GM04503 (cell line): ENCODE measurements at places on chromosomes 2 and 18.
A peak's percentile ranks its signal among the peaks of the same experiment; 100 is the strongest.

DNA sequence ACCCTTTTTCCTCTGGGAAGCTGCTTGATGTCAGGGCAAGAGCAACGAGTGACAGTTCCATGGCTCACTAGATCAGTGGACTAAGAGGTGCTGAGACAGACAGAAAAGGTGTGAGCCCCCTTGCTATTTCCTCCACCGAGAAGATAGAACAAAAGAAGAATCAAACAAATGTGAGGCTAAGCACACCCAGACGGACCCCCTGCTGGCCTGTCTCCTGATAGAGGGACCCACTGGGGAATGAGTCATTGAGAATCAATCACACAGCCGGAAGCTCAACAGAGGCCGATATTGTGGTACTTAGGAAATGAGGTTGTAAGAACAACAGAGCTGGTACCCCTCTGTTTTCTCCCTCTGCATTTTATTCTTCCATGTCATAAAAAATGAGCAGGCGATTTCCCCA, 89.8 kb upstream of the TEX51 start:
- DNase-seq, result no peak

DNA sequence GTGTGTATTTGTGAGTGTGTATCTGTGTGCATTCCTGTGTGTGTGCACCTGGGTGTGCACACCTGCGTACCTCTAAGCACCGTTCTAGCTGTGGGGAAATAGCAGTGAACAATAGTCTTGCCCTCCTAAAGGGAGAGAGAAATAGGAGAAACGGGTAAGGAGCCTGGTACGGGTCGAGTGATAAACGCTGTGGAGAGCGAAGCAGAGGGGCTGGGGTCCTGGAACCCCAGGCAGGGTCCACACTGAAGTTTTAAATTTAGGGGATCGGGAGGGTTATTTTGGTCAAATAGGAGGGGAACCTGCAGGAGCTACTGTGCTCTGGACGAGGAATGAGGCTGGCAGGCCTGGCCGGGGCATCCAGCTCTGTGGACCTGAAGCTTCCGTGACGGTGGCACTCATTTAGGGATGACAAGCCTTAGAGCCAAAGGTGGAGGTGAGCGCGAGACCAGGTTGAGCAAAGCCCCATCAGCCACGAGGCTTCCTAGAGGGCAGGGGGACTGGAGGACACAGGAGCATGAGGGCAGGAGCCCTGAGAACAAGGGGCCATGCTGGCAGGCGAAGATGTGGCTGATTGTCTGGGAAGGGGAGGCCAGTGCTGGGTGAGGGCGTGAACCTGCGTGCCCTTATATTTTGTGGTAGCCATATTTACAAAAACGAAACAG, 188.0 kb downstream of the RTP5 start:
- no peak for DNase-seq

GRCh38 chr2:195985741-195986140, 82.9 kb downstream of the DNAH7 start:
- no peak for DNase-seq

DNA sequence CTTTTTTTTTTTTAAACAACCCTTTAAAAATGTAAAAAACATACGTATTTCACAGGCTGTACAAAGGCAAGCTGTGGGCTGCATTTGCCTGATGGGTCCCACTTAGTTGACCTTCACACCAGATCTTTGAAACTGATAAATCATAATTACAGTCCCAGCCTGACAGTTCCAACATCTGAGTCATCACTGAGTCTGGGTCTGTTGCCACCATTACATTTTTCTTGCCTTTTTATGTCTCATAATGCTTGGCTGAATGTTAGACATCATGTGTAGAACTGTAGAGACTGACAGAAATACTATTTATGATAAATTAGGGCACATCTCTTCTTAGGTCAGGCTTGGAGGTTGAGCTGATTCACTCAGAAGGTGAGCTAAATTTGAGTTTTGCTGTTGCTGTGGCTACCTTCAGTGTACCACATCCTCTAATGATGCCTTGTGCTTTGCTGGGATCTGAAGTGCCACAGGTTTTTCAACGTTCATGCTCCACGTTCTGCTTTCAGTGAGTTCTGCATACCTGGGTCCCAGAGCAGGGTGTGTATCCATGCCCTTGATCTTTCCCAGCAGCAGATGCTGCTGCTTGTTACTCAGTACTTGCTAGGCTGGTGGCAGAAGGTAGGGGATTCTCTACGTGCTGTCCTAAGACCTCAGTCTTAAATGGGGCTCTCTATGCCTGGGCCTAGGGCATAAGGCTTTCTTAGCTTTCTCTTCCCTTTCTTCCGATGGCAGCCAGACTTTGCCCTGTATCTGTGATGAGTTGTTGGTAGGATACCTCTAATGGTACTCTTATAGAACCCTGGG, 160.6 kb upstream of the SMAD7 start:
- no peak for DNase-seq

GRCh38 chr18:58438161-58438957, 190.5 kb downstream of the ALPK2 start:
- DNase-seq, result no peak

DNA sequence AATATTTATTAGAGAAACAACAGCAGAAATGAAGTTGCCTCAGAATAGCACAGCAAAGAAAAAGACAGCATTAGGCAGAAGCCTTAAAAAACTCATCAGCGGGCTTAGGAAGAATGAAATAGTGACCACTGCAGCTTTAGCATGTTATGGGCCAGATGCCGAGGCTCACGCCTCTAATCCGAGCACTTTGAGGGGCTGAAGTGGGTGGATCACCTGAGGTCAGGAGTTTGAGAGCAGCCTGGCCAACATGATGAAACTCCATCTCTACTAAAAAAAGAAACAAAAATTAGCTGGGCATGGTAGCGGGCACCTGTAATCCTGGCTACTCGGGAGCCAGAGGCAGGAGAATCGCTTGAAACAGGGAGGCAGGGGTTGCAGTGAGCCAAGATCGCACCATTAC, 32.4 kb downstream of the AP1S3 start:
- no peak for DNase-seq

GRCh38 chr2:119216994-119217393, 6.6 kb upstream of the STEAP3 start:
- DNase-seq, result no peak

- no peak for DNase-seq
Observed at GRCh38 chr2:154240921-154241379, 369.2 kb downstream of the GALNT13 start.

- DNase-seq, result no peak
Observed at GRCh38 chr2:142130111-142131009, 456 bp downstream of the LRP1B start.

- DNase-seq, result no peak
Observed at GRCh38 chr2:127105656-127106456, 1.1 kb downstream of the BIN1 start.

- no peak for DNase-seq
Observed at GRCh38 chr2:20398956-20399567, 47.8 kb upstream of the RHOB start.

DNA sequence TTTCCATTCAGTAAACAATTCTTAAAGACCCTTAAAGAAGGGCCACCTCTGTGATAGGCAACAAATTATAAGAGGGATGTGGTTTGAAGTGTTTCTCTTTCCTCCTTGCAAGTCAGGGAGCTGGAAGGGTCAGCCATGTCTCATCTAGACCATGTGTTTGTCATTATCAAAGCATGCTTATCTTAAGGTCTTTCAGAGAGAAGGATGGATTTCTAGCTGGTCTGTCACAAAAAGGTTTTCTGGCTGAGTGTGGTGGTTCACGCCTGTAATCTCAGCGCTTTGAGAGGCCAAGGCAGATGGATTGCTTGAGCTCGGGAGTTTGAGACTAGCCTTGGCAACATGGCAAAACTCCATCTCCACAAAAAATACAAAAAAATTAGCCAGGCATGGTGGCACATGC, 59.2 kb upstream of the PEX13 start:
- no peak for DNase-seq

DNA sequence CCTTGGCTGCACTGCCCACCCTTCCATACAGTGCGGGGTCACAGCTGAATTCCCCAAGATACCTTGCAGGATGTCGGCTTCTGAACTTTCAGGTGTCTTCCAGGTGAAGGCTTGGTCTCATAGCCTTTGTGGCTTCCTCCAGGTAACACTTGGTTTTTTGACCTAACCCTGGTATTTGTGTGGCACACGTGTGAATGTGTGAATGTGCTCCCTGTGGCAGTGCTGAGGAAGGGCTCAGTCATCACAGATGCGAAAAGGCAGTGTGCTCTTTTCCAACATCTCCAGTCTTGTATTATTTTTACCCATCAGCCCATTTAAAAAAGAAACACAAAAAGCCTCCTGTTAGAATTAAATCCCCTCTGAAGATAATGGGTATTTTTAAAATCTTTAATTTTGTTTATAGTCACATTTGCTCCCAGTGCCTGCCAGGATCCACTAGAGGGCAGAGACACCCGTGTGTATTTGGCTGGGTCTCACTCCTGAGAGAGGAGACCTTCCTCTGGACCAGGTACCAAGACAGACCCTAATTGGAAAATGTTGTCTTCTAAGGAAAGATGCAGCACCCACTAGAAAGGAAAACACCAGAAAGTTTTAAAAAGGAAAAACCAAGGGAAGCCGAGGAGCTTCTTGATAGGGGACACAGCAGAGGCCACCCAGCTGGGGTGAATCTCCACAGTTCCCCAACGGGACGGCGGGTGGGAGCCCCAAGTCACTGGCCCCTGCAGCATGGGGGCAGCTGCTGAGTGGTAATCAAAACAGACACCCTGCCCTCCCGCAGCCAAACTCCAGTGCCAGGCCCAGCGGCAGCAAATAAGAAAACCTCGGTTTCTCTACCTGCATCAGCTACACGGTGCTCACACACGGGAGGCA, 27.7 kb downstream of the FAM110C start:
- DNase-seq, result no peak

DNA sequence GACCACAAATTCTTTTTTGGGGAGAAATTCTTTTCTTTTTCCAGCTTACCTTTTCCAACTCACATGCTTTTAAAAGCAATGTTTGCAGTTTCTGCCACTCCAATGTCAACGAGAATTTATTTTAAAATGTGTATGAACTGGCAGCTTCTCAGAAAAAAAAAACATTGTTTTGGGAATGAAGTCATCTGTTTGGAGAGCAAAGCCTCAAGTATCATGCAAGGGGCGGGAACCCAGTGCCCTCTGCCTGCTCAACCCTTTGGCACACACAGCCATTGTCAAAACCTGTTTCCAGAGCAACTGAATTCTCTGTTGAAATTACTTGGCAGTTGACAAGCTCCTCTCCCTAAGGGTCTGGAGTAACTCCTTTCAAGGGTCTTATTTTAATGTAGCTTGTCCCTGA, 128.5 kb downstream of the QPCT start:
- peak; percentile 69 for DNase-seq

DNA sequence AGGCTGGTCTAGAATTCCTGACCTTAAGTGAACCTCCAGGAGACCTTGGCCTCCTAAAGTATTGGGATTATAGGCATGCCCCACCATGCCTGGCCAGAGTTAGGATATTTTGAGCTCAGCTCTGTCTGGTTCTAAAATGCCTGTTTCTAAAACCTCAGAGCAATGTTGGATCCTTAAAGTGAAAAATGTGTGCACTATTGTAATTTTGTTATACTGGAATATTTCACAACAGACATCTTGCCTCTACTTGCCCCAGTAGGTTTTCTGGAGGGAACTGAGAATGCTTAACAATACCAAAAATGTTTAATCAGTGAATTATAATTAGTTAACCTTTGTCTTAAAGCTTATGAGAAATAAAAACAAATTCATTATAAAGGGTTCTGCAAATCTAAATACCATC, 144.6 kb upstream of the CCDC195 start:
- DNase-seq, result no peak

DNA sequence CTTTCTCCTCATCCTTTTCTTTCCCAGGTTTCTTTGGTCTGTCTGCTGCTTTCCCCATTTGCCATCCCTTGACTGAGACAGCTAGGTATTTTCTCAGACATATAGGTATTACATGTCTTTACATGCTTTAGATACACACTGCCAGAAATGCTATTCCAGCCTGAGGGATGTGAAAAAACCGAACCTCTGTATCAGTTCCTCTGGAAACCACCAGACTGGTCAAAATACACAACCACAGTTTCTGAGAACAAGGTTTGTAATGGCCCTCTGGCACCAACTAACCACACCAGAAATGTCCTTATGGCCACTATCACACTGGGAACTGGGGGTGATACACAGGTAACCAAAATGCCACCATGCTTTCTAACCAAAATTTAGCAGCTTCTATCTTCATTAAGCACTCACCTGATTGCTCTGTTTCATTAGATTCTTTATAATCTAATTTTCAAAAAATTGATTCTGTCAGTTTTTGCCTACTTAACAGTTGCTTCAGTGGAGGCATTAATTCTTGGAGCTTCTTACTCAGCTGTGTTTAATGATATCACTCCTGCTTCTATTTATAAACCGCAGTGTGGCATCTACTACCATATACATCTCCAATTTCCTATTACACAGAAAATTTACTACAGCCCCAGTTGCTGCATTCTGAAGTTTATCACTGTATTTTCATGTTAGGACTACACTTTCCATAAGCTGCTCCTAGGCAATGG, 243.5 kb downstream of the WDPCP start:
- no peak for DNase-seq

DNA sequence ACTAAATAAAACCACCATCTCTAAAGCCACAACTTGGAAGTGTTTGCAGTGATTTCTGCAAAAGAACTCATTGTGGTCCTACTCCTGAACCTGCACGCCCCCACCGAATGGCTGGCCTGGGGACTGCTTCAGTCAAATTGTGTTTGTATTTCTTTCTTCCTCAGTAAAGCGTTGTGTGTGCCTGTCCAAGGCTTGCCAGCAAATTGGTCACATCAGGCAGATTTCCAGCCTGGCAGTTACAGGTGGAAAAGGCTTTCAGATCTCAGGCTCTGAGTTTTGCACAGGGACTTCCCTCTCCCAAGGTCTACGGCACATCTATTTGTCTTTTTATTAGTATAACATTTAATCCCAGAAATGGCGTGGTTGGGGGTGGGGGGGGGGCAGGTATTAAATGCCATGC, 54.0 kb upstream of the NOSTRIN start:
- no peak for DNase-seq

DNA sequence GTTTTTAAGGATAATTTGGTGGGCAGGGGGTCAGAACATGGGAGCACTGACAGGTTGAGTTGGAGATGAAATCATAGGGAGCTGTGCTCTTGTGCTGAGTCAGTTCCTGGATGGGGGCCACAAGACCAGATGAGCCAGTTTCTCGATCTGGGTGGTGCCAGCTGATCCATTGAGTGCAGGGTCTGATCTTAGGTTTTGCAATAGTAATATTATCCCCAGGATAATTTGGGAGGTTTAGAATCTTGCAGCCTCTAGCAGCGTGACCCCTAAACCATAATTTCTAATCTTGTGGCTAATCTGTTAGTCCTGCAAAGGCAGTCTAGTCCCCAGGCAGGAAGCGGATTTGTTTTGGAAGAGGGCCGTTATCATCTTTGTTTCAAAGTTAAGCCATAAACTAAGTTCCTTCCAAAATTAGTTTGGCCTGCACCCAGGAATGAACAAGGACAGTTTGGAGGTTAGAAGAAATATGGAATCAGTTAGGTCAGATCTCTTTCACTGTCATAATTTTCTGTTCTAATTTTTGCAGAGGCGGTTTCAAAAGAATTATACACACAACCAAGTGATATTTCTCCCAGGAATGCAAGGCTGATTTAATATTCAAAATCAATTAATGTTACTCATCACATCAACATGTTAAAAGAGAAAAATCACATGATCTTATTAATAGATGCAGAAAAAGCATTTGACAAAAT, 23.0 kb downstream of the DBI start:
- no peak for DNase-seq

- DNase-seq, result no peak
Observed at GRCh38 chr2:65494078-65494477, 61.7 kb upstream of the SPRED2 start.
